Activated B cell treated with CpG ODN at 0.5 μM for 24 hours (primary cell): ENCODE measurements at places on chromosomes 12 and 14. TPM values are rescaled to one million over a fixed set of nuclear protein-coding genes. Genes with fewer than 3 reads are reported as not detected.

Gene COCH
- 10.2 and 10.4 TPM in 2 replicates for total RNA-seq

Gene AQP2
- not detected in 2 replicates for total RNA-seq

Gene WNT1
- not detected in 2 replicates for total RNA-seq

Gene VRTN
- total RNA-seq, result not detected in 2 replicates

Gene DDHD1
- 44.0 and 59.8 TPM in 2 replicates for total RNA-seq
